ENCODE measurements at places on chromosomes 11 and 22.

GRCh38 chr22:42433754-42434682, 1.8 kb upstream of the NFAM1 start:
- no peak for DNase-seq

GRCh38 chr11:2420502-2421225, 20.1 kb downstream of the TSSC4 start:
- DNase-seq: peak; percentile 83

GRCh38 chr22:17336061-17336460, 33.2 kb upstream of the CECR2 start:
- no peak for DNase-seq

DNA sequence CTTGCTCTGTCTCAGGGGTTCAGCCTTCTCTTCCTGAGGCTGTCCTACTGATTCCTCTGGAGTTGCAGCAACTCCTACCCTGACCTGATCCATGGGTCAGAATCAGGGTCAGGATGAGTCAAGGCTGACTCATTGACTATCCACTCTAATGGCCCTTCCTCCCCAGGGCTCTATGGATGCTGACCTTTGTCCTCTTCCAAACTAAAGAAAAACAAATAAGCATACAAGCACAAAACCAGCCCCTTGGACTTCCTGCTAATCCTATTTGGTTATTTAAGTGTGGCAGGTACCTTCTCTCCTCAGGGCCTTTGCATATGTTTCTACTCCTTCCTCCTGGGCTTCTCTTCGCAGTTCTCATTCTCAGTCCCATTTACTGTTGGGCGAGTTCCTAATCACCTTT, 204.5 kb upstream of the NAV2 start:
- DNase-seq: no peak

- no peak for DNase-seq
Observed at GRCh38 chr11:41781441-41781840, 322.0 kb upstream of the LRRC4C start.

- DNase-seq: no peak
Observed at GRCh38 chr11:95500466-95500865, 269.5 kb upstream of the SESN3 start.

DNA sequence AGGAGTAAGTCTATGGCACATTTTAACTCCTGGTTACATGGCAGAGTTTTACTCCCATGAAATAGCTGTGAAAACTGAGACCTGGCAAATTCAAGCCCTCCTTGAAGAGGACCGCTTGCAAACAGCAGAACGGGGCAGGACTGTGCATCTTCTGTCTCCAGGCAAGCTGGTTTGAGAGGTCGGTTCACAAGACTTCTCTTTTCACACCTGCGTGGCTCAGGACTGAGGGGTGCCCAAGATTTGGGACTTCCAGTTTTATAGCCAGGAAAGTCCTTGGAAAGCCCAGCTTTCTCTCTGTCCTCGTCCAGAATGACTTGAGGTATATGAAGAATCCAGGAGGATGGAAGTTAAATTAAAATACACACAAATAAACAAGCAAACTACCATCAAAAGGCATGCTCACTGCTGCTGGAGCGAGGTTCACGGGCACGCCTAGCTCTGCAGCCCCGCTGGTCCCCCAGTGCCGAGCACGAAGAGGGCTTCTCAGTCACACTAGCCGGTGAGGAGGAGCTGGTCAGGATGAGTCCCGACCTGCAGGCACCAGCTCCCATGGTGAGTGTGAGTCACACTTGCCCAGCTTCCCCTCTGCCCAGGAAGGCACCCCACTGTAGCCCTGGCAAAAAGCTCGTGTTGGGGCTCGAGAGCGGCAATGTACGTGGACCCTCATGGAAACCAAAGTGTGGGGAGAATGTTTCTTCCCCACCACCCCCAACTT, 1382.4 kb downstream of the BRD1 start:
- no peak for DNase-seq

DNA sequence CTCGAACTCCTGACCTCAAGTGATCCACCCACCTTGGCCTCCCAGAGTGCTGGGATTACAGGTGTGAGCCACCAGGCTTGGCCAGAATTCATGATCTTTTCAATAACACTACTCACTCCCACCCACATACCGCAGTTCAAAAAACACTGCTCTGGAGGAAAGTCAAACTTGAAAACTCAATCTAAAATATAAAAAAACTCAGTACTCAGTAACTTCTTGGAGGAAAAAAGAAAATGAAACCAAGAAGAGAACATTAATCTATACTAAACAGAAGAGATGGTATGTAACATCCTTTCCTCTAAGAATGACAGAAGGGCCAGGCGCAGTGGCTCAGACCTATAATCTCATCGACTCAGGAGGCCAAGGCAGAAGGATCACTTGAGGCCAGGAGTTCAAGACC, 58.3 kb downstream of the MRTFA start:
- no peak for DNase-seq

DNA sequence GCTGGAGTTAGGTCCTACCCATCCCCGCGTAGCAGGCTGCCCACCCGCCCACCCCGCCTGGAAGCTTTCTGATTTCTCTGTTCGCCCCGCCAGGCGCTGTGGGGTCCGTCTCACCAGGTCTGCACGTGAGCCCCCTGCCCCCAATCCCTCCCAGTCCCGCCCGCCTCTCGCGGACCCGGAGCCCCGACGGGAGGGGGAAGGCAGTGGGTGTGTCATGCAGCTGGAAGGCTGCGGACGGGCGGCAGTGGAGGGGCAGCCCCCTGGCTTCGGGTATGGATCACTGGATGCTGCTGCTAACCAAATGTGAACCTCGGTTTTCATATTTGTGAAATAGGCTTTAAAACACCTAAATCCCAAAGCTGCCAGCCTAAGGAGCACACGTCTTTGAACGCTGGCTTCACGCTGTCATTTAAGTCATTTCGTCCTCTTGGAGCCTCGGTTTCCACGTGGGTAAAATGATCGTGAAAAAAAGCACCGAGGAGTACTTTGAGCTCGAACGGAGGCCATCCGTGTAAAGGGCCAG, 568 bp upstream of the BIK start:
- DNase-seq: no peak

DNA sequence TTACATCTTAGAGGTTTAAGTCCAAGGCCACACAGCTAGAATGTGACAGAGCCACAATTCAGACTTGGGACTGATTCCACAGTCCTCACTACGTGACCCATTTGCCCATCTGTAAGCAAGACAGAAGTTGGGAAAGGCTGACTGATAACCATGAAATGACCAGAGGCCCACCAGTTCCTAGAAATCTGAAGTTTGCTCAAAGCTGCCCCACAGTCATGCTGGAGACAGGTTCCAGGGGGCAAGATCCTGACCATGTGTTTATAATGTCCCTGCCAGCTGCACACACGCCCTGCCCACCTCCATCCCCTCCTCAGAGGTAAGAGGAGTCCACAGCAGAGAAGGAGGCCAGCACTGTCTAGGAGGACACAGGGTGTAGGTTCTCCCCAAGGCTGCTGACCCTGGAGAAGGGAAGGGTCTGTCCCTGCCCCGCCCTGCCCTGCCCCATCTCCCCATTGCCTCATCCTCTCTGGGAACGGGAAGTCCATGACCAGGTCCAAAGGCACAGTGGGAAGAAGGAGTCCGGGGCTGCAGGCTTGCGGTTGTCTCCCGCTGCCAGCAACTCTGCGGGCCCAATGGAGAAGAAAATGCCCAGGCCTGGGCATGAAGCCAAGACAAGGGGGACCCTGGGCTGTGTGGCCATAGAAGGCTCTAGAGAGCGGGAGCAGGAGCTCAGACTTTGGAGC, 11.9 kb upstream of the OAF start:
- DNase-seq: no peak

GRCh38 chr11:94526645-94527438, 14.6 kb downstream of the C11orf97 start:
- no peak for DNase-seq

GRCh38 chr11:17019232-17019631, 5.0 kb upstream of the PLEKHA7 start:
- DNase-seq: no peak

- DNase-seq: no peak
Observed at GRCh38 chr11:120102050-120102863, 35.7 kb downstream of the TRIM29 start.

DNA sequence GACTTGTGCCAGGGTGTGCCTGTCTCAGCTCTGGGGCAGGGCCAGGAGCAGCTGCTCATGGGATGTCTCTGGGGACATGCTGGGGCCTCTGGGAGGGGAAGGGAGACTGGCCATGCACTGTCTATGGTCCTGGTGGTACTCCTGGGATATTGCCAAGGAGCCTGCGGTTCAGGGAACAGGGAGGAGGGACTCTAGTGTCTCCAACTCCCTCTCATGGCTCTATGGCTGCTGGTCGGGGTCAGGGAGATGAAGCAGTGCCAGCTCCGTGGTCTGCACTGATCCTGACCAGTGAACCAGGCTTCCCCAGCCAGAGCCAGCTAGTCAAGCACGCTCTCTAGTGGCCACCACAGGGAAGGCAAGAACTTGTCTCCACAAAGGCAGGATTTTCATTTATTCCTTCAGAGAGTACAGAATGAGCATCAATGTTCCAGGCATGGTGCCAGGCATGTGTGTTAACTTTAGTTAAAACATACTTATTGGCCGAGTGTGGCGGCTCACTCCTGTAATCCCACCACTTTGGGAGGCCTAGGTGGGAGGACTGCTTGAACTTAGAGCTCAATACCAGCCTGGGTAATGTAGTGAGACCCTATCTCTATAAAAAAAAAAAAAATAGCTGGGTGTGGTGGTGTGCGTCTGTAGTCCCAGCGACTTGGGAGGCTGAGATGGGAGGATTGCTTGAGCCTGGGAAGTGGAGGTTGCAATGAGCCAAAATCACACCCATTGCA, 2.5 kb upstream of the BEST1 start:
- DNase-seq: peak; percentile 95

DNA sequence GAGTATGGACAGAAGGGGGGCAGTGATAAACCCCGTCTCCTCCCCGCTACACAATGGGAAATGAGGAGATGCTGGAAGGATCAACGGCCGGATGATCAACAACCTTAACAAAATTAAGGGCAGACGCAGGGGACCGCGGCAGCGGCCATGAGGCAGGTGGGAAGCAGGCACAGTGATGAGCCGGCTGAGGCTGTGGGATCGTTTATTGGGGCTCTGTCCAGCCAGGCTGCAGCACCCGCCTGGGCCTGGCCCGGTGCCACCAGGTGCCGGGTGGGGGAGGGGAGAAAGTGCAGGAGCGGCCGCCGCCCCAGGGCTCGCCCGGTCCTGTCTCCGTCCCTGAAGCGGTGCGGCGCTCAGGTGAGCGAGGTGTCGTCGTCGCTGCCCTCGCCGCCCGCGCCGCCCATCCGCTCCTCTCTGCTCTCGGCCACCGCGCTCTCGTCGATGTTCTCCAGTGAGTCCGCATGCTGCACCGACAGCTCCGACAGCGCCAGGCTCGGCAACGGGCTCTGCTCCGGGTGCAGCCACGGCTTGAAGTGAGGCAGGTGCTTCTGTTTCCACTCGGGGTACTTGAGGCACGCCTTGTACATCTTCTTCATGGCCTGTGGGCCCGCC, 2.4 kb upstream of the ARAP1 start:
- DNase-seq: no peak

DNA sequence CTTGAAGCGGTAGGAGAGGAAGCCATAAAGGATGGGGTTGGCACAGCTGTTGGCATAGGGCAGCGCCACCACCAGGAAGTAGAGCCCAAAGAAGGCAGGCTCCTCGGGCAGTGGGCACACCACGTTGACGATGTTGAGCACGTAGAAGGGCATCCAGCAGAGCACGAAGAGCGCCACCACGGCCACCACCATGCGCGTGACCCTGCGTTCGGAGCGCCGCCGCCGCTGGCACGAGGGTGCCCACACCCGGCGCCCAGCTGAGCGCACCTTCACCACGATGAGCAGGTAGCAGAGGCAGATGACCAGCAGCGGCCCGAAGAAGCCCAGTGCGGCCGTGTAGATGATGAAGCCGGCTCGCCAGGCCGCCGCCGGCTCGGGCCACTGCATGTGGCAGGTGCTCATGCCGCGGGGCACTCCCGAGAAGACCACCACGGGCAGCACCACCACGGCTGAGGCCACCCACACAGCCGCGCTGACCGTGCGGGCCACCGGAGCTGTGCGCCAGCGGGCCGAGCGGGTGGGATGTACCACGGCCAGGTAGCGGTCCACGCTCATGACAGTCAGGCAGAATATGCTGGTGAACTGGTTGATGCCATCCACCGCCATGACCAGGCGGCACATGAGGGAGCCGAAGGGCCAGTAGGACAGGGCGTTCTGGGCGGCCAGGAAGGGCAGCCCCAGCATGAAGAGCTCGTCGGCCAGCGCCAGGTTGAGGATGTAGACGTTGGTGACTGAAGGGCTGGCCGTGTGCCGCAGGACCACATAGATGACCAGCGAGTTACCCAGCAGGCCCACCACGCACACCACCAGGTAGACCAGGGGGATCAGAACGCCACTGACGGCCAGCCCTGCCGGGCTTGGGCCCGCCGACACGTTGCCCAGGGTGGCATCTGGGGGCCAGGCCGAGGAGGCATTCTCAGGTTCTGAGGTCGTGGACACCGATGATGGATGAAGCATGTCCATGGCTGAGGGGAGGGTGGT, 5.1 kb downstream of the SSTR3 start:
- DNase-seq: no peak

GRCh38 chr22:35604621-35605368, 12.3 kb downstream of the MB start:
- DNase-seq: no peak

GRCh38 chr11:62402960-62403730, 15.7 kb upstream of the SCGB1A1 start:
- no peak for DNase-seq
